ENCODE measurements at places on chromosomes 11 and 22.

DNA sequence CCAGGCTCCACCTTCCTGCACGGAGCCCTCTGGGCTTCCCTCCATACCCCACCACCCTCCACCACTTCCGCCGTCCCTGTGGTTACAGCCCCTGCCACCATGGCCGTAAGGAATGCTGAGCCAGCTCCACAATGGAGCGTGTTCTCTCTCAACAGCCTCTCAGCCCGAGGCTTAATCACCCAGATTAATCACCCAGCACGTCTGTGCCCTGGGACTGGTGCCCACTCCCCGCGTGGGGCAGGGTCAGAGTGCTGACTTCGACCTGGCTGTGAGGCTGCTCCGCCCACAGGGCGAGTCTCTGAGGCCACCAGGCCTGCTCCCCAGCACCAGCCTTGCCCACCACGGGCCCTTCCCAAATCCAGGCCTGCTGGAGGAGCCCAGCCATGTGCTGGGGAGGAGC lies 4.0 kb upstream of the TH start:
- no peak for DNase-seq

DNA sequence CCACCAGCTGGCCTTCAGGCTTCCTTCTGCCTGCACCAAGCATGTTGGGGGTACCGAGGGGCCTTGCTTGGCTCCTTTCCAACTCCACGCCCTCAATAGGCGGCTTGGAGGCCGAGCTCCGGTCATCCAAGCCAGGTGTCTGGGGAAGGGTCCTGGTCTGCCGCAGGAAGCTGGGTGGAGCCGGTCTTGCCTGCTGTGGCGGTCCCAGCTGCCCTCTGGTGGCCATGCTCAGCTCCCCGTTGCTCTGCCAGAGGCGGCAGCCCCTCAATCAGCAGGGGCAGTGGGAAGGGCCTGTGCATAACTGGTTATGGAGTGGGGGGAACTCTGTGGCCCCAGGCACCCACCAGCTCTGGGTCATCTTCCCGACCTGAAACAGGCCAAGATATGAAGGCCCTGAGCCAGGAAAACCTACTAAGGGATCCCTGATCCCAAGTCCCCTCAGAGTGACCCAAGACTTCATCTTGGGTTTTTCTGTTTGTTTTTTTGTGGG lies 3.2 kb downstream of the ARVCF start:
- DNase-seq = no peak

- DNase-seq = no peak
These were observed 13.2 kb downstream of the ZNRF3 start for GRCh38 chr22:28896611-28897010.

DNA sequence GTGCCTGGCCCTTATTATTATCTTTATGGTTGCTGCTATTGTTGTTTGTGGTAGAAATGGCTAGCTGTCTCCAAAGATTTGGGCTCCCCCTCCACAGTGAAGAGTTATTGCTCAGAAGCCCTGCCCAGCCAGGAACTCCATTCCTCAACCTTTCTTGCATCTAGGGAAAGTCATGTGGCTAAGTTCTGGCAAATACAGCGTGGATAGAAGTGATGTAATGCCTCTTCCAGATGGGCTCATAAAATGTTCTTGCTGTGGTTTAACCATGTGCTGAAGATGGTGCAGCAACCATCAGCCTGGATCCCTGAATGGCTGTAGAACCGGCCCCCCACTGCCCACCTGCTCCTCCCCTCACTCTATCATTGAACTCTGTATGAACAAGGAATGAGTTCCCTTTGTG lies 203.5 kb upstream of the E2F8 start:
- no peak for DNase-seq

- DNase-seq = no peak
These were observed 8.4 kb downstream of the MIAT start for GRCh38 chr22:26665813-26666231.

DNA sequence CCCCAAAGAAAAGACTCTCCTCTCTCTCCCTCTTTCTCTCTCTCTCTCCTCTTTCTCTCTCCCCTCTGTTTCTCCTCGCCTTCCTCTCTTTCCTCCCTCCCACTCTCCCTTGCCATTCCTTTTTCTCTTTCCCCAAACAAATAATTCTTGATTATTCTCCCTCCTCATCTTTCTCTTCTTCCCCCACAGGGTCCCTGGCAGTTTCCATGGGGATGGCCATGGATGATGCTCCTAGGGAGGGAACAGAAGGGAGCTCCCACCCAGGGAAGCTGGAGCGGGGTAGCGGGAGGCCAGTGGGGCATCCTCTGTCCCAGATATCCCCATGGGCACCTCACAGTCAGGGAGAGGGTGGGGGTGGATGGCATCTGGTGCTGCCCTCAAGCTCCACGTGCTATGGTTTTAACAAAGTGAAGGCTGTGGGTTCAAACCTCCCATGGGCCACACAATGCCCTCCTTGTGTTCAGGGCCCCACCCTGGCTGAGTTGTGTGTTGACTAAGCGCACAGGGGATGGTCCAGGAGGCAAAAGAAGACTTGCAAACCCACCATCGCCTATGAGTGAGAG lies 266.4 kb downstream of the BUD13 start:
- DNase-seq = no peak

DNA sequence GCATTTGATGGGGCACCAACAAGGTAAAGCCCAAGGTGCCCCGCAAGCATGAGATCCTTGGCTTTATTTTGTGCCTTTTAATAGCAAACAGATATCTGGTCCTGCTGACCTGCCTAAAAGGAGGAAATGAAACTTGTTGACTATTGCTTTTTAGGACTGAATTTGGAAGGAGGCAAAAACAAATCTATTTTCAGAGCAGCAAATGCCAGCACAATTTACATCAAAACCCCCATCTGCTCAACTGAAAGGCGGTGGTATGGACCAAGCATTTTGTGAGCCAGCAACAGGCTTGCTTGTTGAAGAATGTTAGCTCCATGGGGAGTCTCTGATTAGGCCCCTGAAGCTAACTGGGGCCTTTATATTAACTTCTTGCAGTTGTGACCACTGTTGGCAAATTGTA lies 192.6 kb upstream of the E2F8 start:
- DNase-seq = no peak

GRCh38 chr11:116835042-116835772 lies 2.2 kb downstream of the APOA1 start:
- DNase-seq = no peak

GRCh38 chr22:49767355-49768062 lies 60.2 kb downstream of the BRD1 start:
- DNase-seq = peak; percentile 17

- no peak for DNase-seq
These were observed 64.4 kb downstream of the SGSM3 start for GRCh38 chr22:40434745-40435144.

DNA sequence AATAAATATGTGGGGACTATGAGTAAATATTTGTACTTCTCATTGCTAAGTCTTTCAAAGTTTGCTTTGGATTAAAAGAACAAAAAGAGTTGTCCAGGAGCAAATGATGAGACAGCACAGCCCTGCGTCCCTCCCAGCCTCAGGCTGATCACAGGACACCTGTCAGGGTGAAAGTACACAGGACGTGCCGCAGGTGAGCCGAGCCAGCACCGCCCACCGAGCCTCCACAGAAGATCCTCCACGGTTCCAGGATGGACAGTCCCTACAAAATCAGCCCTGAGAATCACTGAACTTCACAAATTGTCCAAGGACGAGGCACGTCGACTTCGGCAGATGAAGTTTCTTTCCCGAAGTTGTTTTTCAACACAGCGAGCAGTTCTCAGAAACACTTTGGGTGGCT lies 661.5 kb downstream of the BRD1 start:
- no peak for DNase-seq

GRCh38 chr11:45092901-45093760 lies 53.3 kb upstream of the PRDM11 start:
- peak; percentile 24 for DNase-seq

DNA sequence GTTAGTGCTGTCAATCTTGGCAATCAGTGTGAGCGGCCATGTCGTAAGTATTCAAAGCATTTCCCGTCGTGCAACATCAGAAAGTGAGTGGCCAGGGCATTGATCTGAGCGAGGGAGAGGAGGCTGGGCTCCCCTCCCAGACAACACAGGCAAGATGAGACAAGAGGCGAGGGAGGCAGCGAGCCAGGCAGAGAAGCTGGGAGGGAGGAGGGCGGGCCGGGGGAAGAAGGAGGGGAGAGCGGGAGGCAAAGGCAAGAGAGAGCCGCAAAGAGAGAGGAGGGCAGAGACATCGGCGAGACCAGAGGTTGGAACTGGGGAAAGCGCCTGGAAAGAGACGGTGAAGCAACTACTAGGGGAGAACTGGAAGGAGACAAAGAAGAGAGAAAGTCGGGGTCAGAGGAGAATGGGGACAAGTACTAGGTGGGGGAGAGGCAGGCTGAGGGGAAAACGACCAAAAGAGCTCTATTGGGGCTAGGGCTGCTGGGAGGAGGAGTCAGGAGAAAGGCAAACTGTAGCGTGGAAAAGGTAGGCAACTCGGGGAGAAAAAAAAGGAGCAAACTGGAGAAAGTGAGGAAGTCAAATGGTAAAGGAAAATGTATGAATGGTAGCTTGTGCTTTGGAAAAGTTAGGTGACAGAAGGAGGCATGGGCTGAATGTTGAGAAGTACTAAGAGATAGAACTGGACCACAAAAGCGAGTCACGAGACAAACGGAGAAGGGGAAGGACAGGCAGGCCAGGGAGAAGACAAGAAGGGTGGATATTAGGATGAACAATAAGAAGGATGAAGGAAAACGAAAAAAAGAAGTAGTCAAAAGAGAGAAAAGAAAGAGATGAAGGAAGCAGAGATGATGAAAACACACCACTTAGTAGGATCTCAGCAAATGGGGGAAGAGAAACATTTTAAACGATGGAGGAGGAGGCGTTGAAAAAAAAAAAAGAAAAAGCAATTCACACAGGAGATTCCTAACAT lies 130.5 kb upstream of the C11orf58 start:
- no peak for DNase-seq

GRCh38 chr11:86469491-86470388 lies 95.1 kb downstream of the CCDC81 start:
- DNase-seq = no peak

GRCh38 chr11:25992294-25992693 lies 339.6 kb upstream of the ANO3 start:
- no peak for DNase-seq

DNA sequence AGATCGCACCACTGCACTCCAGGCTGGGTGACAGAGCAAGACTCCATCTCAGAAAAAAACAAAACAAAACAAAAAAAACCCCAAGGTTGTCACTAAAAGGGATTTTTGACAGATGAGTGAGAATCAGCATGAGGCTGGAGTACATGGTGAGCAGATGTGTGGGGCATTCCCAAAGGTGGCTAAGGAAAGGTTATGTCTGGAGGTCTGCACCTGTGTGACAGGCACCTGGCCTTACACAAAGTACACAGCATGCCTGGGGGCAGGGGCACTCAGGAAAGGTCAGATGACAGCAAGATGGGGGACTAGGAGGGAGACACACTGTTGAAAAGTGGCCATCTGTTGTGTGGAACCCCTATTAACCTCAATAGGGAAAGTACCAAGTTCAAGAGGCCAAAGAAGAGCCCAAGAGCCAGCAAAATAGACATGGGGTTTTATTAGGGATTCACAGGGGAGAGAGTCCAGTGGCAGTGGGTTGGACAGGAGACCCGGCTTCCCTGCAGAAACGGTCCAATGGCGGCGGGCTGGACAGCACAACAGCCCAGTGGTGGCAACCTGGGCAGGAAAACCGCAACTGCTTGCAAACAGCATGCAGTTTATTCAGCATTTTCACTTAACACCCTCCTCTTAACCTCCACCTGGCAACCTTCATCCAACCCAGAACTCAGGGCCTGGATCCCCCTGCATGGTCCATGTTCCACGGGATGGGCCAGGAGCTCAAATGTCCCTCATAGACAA lies 101.1 kb downstream of the MICAL2 start:
- DNase-seq = no peak

DNA sequence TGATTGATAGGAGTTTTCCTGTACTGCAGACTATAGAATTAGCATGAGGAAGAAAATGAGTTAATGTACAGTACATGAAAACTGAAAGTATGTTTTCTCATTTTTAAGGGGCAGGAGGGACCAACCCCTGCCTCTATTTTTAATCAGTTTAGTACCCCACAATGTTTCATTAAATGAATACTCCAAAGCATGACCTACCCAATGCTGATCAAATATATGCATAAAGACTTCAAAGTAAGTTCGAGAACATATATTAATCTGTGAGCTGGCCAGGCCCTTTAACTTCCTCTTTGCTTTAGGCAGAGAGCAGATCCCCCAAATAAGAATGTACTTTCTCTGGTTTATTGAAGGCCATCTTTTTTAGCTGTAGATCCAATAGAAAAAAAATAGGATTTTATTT lies 161.0 kb downstream of the FCHSD2 start:
- no peak for DNase-seq

GRCh38 chr11:115333949-115334348 lies 170.3 kb downstream of the CADM1 start:
- DNase-seq = no peak

- no peak for DNase-seq
These were observed 39.5 kb downstream of the CDKN1C start for GRCh38 chr11:2846056-2846455.

GRCh38 chr11:20015101-20015500 lies 145.2 kb downstream of the DBX1 start:
- no peak for DNase-seq

DNA sequence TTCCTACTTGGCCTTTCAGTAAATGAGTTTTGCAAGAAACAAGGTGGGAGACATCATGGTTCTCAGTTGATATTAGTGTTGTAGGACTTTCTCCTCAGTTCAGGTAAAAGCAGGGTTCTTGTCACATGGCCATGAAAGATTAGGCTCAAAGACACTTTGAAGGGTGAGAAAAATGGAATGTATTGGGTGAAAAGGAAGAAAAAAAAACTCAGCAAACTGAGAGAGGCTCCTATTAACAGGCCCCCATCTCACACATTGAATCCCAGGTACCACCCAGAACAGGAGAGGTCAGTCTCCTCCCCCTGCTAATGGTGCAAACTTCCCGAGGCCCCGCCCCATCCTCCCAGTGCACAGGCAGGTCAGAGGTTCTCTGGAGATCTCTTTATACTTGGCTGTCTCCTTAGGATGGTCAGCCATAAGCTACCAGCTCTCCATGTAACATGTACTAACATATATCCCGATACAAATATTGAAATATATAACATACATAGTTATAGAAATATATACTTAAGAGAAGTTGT lies 62.2 kb downstream of the MICAL2 start:
- DNase-seq = no peak

GRCh38 chr22:44391015-44391414 lies 78.3 kb upstream of the SHISAL1 start:
- DNase-seq = no peak

DNA sequence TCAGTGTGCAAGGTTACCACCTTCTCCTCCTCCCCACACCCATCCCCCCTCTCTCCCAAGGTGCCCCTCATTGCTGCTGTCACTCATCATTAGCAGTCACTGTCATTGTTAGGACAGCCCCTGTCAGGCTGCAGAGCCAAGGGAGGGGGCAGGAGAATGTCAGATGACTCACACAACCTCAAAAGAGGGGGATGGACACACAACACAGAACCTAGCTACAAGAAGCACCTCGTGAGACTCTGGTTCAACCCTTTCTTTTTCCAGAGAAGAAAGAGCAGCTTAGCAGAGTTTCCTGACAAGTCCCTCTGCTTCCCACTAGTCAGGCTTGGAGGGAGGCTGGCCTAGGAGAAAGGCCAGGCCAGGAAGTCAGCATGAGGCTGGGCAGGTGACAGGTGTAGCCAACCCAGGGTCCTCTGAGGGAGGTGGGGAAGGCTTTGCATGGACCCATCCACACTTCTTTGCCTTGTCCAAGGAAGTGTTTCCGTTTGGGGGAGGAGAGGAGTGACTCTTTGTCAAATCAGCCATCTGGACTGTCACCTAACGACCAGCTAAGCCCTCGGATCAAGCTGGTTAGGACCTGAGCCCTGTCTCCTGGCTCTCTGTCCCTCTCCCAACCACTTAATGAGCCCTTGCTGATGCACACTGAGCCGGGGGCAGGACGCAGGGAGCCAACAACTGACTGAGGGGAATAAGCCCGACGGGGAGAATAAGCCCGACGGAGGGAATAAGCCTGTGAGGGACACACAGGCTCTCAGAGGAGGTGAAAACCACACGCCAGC lies 18.3 kb downstream of the ADORA2A start:
- DNase-seq = no peak
